ENCODE measurements at places on chromosomes 2 and 18.

GRCh38 chr2:101883860-101884259 lies 107.9 kb upstream of the IL1R2 start:
- DNase-seq = no peak

DNA sequence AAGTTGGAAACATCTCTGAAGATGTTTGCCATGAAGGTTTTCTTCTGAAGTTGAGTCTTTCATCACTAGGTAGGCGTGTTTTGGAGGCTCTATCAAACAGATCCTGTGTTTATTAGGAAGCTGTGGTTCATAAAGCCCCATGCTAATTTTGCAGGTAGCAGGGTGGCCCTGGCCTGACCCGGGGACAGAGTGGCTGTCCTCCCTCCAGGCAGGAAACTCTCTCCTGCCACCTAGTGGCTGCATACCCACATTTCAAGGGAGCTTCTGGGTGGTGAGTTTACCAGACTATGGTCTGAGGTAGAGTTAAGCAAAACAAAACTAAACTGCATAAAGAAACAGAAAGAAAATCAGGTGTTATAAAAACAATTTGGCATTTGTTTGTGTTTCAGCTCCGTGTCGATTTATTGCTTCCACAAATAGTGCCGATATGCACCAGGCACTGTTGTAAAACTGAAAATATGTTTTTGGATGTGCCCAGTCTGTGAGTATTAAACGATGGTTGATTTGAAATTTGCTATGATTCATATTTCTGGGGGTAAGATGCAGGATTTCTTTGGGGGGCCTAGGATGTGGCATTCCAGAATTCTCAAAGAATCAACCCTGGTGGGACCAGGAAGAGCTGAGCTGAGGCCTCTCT lies 26.0 kb upstream of the IL37 start:
- no peak for DNase-seq

DNA sequence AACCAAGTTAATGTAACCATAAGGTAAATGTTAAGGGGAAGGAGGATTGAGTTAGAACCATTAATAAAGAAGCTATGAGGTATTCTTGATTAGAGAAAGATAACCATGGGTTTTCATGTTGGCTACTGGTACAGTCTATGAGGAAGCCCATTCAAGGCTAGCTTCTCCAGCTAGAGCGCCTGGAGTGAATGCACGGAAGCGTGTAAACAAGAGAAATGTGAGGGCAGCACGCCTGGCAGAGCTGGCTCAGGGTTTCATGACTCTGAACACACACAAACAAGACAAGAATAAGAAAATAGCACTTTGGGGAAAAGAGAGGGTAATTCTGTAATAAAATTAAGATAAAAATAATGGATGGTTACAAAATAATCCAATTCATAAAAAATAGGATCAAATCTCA lies 255.3 kb downstream of the PDE11A start:
- no peak for DNase-seq

GRCh38 chr2:41965909-41966295 lies 81.9 kb upstream of the PKDCC start:
- peak; percentile 34 for DNase-seq

DNA sequence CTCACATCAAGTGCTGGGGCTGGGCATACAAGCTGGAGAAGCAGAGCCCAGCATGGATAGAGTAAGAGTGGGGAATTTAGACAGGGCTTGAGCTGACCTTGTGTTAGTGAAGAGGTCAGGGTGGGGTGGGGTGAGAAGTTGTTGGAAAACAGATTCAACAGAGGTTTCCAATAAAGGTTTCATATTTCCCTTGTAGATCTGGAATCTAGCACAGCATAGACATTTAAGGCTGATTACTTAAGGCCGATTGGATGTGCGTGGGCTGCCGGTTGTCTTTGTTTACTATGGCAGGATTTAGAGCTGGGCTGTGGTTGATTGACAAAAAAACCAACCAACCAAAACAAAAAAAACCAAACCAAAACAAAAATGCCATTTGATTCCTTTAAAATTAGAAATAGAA lies 114.9 kb upstream of the SEC11C start:
- DNase-seq = peak; percentile 29

All from right hindlimb (tissue), 1 donor.